Natural killer cell treated with Interleukin-12 subunit alpha and Interleukin-12 subunit beta and Interleukin-15 and Interleukin-18, amount 100 ng/mL, for 72 hours (primary cell): ENCODE measurements at places on chromosomes 6 and 20.

DNA sequence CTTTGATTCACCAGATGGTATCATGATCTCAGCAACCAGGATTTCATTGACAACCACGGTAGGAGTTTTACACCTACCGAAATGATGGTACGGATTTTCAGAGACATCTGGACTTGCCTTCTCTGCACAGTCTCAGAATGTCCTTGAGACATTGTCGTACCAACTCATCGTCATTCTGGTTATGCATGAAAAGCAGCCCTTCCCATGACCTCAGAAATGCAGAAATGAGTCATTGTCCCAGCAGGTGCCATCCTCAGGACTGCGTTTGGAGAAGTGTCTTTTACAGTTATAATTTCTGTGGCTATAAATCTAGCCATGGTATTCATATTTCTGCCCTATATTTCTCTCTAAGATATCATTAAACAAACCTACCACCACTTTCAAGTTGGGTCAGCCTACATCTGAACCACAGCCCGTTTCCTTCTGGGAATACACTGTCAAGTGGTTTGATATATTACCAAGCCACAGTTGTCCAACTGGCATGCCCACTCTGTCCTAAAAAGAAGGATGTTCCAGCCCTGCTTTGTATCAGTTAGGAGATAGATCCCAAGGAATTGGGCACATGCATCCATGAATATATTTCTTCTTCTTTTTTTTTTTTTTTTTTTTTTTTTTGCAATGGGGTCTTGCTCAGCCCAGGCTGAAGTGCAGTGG is 7.5 kb upstream of the BFSP1 start:
- DNase-seq = no peak

GRCh38 chr6:142381845-142382378 is 80.1 kb downstream of the ADGRG6 start:
- no peak for DNase-seq

DNA sequence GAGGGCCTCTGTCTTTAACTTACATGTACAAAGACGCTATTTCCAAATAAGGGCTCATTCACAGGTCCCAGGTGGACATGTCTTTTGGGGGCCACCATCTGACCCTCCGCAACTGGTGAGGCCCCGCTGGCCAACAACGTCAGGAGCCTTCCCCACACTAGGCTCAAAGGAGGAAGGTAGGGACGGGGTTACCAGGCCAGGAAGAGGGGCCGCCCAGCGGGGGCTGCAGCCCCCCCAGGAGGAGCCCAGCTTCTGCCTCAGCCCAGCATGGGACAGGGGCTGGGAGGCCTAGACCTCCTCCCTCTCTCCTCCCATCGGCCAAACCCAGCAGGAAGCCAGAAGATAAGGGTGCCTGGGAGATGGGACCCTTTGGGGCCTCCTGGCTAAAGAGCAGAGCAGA is 142.7 kb downstream of the TAF4 start:
- no peak for DNase-seq

DNA sequence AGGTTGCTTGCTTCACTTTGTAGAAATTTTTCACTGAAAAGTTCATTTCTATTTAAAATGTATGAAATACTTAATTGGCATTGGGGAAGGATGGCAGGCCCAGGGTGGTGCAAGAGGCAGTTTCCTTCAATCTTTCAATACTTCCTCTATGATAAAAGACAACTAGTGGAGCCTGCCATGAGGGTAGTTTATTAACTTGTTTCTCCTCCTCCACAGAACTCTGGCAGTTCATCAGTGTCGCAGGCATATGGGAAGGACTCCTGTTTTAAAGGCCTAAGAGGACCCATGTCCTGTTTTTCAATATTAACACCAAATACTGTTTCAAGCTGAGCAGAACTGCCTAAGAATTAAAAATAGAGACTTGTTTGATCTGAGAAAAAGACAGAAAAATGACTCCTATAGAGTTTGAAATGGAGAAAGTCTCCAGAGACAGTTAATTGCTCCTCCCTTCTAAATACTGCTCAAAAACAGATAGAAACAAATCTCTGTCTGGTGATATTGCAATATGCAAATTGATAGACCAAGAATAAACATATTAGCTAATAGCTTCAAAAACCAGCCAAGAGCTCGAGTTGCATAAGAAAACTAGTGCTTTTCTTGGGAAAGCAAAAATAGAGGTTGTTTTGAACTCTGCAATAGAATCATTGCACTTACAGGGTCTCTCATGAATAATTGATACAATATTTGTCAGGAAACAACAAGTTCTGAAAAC is 665.7 kb upstream of the SLC35B3 start:
- no peak for DNase-seq

DNA sequence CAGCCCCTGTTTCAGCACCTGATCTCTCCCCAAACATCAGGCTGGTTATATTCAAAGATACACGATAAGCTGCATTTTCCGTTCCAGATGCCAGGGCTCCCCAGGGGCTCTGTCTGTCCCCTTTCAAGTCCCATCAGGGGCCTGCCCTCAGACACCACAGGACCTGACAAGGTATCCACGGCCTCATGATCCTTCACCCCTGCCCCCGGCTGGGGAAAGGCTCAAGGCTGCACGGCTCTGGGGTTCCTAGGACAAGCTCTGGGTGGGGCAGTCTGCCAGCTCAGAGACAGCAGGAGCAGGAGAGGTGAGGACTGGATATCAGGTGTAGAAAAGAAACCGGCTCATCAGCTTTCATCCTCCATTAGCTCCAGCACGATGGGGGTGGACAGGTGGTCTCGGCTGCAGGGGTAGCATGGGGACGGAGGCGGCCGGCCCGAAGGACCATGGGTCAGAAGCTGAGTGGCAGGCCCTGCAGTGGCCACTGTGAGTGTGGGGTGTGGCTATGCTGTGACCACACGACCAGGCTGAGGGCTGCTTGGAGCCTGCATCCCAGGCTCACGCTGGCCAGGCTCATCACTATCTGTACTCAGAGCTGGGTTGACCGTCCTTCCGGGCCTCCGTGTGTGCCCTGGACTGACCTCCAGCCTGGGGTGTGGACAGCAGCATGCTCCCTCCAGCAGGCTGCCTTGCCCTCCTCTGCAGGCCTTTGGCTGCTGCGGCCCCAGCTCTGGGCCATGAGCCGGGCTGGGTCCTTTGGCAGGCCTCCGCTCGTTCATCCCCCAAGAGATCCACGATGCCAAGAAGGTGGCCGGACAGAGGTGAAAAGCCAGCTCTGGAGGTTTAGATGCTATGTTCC is 386.2 kb downstream of the THBS2 start:
- DNase-seq = no peak

DNA sequence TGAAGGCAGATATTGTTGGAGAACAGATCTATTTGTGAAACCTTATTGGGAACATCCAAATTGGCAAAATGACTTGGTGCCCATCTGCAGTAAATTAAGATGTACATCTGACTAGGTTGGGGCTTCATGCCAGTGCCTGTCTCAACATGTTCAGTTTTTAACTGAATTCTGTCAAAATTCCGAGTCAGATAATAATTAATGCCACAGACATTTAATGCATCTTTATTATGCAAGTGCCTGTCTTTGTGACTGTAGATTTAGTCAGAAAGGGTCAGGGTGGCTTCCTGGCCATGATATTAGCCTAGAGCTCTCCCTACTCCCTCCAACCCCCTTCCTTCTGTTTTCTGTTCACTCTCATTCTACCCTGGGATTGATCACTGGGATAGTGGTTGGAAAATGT is 199.3 kb upstream of the FLRT3 start:
- no peak for DNase-seq

- DNase-seq = no peak
These were observed 4.8 kb downstream of the F13A1 start for GRCh38 chr6:6315660-6316059.

DNA sequence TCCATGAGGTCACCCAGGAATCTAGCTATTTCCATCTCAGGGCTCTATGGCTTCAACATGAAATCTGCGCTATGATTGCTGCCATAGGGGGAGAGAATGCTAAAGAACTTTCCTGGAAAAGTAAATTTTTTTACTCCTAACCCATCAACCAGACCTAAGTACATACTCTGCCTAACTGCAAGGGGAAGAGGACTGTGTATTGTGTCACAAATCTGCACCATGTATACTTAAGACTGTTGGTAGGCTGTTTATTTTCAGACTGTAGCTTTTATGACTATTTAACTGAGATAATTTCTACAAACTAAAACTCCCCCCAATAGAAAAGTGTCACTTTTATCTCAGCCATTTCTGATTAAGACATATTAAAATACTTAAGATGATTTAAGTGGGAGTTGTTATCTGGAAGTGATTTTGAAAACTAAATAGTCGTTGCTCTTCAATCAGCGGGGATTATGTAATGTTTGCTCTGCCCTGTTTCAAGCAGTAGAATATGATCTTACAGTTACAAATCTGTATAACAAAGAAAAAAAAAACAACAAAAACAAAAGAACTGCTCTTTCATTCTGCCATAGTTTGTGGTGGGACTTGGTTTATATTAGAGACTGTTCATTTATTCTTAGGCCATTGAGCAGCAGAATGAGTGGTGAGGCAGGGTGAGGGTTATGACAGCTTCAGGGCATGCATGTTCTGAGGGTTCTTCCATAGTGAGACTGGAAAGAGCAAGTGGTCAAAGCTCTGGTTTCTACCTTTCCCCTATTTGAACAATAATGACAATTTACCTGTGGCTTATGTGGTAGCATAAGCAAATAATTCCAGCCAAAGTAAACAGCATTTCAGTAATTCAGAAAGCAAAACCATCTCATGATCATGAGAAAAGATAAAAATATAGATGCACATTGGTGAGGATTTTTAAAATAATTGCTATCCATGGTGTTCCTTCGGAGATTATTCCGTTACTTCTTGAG is 126.3 kb upstream of the CEP162 start:
- no peak for DNase-seq

GRCh38 chr6:85568411-85568810 is 25.2 kb downstream of the SNX14 start:
- DNase-seq = no peak

GRCh38 chr6:149213829-149214228 is 103.7 kb upstream of the TAB2 start:
- DNase-seq = no peak
